MG63 (cell line): ENCODE measurements at places on chromosomes 2 and 18. TPM values are rescaled to one million over a fixed set of nuclear protein-coding genes. Genes with fewer than 3 reads are reported as not detected.

Gene NETO1
- total RNA-seq: not detected in 2 replicates

DNA sequence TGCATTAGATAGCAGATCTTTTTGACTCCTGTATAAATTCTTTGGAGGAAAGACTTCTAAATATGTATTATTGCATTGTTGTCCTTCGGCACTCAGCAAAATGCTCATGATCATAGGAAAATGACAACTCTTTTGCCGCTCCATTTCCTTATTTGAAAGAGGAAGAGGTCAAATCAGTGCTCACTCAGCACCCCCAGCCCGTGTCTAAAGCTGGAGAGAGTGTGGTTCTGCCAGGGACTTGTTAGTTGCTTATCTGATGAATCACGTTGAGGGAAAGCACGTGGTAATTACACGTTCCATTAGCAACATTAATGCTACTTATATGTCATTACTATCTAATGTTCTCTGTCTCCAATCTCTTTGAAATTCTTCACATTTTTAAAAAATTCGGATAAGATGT, 46.0 kb upstream of the MBP start:
- DNase-seq: no peak

Gene LYG2
- not detected in 2 replicates for total RNA-seq

Gene SLC23A3
- not detected in 2 replicates for total RNA-seq

DNA sequence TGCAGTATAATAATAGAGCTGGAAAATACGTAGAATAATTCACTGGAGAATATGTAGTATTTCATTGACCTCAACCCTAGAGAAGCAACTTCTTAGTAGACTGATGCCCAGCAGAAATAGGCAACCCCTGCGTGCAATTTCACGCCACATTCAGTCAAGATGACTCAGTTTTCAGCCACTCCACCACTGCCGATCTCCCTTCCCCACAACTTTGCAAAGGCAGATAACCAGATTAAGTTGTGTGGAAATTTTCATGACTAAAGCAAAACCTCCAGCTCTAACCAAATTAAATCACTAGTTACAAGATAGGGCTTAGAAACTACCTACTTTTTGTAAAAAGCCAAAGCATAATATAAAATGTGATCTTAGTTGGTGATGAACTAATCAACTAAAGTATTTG, 63.3 kb upstream of the STK17B start:
- DNase-seq: peak; percentile 72

DNA sequence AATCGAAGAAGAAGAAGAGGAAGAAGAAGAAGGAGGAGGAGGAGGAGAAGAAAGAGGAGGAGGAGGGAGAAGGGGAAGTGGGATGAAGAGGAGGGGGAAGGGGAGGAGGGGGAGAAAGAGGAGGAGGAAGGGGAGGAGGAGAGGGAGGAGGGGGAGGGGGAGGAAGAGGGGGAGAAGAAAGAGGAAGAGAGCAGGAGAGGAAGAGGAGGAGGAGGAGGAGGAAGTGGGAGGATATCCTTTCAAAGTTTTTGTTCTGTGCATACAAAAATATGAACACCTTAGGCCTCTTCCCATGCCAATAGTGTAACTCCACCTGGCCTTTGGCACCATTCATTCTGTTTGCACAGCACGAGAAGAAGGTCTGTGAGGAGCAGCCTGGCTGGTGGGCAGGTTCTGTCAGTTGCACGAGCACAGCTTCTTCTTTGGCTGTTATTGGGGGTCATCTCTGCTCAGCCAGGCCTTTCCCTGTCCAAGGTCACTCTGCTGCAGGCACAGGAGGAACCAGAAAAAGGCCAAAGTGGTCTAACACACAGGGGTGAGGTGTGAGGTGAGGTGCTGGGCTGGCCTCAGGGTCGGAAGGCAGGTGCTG, 25.8 kb upstream of the PLB1 start:
- DNase-seq: no peak
